NCI-H1092 treated with DMSO at 0.1 percent for 48 hours (cell line): ENCODE measurements at places on chromosomes 13 and 19.

DNA sequence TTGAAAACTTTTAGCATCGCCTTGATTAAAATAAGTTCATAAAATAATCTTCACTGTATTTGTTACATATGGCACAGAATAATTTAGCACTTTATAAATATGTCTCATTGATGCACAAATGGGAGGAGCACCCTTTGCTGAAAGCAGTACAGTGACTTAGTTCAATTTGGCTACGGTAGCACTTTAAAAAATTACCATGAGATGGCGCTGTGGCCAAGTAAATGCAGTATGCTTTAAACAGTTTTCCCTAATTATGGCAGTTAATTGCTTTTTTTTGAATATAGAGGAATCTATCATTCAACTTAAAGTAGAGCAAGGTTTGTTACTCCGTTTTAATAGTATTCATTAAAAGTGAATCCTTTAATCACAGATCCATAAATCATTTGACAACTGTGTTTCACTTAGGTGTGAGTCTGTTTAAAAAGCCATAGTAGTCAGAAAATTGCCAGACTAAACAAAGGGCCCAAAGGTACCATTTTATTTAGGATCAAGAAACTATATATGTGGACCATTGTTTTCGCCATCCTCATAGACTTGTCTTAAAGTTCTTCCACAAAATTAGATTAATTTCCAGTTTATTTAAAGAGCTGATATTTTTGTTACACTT lies 34.7 kb upstream of the ESD start:
- DNase-seq: peak; percentile 13

- DNase-seq: no peak
Measured at GRCh38 chr19:39296055-39296645, at the start of gene IFNL1. Gene IFNL1, plus strand, starts transcription at chr19:39296407. Its CDS starts 15 bp downstream, at chr19:39296422.

DNA sequence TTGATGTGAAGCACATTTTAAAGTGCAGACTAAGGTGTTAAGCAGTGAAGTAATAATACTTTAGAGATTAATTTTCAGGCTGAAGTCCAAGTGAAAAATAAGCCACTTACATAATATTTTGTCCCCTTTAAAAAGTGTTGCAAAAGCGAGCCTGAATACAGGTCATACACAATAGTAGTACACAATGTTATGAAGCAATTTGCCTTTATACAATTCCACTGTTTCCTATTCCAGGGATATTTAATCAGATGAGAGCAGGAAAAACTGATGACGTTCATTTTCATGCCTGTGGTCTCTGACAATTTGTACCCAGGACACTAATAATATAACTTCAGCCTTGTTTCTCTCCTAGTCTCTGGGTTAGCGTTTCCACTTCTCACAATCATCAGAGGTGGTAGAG lies 916.7 kb downstream of the PCDH9 start:
- no peak for DNase-seq

GRCh38 chr13:105084931-105085330 lies 1450.5 kb downstream of the EFNB2 start:
- DNase-seq: no peak

DNA sequence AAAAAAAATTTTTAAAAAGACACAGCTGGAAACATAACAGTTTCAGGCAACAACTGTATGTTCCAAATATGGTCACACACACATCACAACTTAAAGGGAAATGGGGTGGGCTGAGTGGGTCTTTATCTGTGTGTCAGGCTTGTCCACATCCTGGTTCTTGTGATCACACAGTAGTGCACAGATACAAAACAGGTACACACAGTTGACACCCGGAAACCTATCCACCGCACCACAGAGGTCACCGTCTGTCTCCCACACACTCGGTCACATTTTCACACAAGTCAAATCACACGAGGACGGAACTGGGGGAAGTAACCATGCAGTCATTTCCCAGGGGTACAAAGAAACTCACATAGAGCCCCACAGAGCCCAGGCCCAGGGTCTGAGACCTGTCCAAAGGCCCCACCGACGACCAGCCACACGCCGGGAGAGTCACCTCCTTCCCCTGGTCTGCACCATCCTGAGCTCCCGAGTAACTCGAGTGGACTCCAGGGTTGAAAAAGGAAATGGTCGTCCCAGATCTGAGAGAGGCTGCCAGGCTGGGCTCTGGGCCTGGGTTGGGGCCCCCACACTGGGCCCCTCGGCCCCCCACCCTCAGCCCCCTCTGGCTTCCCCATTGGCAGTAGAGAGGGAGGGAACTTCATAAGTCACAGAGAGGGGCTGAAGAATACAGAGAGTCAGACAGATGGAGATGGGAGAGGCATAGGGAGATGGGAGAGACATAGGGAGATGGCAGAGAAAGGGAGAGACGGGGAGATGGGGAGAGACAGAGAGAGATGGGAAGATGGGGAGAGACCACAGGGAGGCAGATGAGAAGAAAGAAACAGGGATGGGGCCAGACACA lies 1.3 kb upstream of the PPAN start:
- DNase-seq: no peak

DNA sequence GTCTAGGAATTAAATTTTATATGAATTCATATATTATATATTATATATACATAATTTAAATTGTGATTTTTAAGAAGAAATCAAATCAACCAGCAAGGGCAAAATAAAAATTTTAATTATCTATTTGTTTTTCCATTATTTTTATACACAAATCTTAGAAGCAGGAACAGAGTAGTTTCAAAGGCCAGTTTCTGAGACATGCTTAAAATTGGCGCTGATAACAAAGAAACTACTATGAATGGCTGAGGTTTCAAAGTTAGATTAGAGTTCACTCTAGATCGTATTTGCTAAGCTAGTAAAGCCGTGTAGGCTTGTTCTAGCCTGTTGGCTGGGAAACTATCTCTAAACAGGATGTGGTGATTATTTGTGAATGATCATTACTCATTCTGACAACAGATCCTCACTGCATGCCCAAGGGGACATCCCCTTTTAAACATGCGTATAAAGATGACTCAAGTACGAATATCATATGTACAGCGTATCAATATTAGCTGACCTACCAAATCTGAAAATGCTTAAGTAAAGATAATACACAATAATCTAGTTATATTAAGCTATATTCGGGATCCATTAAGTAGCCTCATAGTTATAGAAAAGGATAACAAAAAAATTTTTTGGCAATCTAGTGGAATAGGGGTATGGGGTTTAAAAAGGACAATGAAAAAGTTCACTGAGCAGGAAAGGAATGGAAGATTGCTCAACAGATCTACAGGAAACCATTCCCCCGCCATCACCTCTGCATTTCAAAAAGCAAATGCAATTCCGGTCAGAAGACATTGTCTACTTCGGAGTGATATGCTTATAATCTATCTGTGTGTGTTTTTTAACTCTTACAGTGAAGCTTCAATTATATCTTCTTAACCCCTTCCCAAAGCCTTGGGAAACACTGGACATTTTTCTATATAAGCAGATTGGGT lies 150.1 kb downstream of the SHISA2 start:
- no peak for DNase-seq

GRCh38 chr13:29572575-29572974 lies 22.9 kb downstream of the SLC7A1 start:
- no peak for DNase-seq

DNA sequence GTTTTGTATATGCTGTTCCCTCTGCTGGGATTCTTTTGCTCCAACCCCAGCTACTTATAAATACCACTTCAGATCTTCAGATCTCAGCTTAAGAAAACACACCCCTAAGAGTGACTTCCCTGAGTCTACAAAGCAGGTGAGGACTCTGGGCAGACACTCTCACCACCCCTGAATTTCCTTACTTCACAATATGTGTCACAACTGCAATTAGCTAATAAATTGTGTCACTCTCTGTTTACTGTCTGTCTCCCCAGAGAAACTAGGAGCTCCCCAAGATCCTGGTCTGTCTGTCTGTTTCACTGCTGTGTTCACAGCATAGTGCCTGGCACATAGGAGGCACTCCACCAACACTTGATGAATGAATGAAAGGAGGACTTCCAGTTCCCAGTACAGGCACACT lies 14.4 kb downstream of the CEBPA start:
- no peak for DNase-seq

GRCh38 chr19:42461700-42462324 lies 19.1 kb upstream of the CXCL17 start:
- no peak for DNase-seq

DNA sequence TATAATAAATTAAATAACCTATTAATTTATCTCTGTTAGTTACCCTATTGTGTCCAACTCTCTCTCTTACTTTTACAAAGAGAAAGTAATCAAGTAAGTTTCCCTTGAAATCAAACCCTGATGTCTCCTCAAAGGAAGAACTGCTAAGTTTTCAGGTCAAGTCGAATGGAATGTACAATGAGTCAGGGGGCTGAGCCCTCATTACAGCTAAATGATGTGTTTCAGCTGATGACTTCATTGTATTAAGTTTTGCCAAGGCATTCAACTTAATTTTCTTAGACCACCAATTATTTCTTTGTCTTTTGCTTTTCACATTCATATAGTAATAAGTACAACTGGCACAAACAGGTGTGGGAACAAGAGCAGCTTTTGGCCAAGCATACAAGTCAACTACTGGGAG lies 54.7 kb upstream of the DCT start:
- no peak for DNase-seq

DNA sequence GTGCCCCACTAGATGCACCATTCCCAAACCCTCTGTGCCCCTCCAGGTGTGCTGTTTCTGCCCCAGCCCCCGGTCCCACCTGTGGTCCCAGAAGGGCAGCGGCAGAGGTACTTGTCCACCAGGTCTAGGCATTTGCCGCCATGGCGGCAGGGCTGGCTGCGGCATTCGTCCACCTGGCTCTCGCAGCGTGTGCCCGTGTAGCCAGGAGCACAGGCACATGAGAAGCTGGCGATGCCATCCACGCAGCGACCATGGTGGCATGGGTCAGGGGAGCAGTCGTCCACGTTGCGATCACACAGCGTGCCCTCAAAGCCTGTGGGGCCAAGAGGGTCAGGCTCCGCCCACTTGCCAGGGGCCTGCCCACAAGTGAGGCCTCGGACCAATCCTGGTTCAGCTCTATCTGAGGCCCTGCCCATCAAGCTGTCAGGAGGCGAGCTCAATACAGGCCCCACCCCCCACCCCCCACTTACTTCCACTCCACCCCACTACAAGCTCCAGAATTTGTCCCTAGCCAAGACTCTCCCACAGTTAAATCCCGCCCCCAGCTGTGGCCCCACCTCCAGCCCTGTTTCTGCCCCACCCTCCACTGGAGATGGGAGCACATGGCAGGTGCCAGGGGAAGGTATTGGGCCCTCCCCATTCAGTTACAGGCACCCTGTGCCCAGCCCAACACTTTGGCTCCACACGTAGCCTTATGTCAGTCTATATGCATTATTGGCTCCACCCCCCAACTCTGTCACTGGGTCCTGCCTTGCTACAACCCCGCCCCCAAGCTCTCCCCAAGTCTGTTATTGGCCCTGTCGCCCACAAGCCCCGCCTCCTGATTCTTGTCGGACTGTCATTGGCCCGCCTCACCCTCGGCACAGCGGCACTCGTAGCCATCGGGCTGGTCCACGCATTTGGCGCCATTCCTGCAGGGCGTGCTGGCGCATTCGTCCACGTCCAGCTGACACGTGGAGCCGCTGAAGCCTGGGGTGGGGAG lies 13.5 kb downstream of the NOTCH3 start:
- DNase-seq: no peak

GRCh38 chr19:16033721-16034120 lies 42.6 kb upstream of the TPM4 start:
- no peak for DNase-seq

DNA sequence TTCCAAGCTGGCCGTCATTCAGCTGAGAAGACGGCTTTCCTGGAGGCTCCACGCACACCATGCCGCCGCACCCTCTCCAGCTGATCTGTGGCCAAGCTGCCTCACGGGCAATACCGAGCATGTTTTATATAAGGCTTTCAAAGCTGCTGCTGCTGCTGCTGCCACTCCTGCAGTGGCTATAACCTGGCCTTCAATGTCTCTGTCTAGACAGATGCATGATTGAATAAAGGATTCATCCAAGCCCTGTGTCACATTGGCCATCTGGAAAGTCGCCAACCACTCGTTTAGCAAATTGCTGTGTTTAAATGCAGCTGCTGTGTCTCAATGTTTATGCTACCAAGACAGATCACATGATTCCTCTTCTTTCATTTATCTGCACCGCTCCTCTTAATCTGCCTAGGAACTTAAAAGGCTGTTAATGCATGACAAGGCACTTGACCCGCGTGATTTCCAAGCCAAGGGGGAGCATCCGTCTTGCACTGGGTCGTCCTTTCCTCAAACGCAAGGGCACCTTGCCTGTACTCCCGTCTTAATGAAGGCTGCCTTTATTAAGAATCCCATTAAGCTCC lies 114.3 kb downstream of the TEX26 start:
- DNase-seq: peak; percentile 93

GRCh38 chr19:58479303-58479702 lies 3.2 kb downstream of the ZNF446 start:
- no peak for DNase-seq

GRCh38 chr19:12482509-12482886 lies 2.1 kb downstream of the ZNF709 start:
- DNase-seq: no peak

- no peak for DNase-seq
Measured at GRCh38 chr13:79779761-79780160, 298.8 kb downstream of the NDFIP2 start.

DNA sequence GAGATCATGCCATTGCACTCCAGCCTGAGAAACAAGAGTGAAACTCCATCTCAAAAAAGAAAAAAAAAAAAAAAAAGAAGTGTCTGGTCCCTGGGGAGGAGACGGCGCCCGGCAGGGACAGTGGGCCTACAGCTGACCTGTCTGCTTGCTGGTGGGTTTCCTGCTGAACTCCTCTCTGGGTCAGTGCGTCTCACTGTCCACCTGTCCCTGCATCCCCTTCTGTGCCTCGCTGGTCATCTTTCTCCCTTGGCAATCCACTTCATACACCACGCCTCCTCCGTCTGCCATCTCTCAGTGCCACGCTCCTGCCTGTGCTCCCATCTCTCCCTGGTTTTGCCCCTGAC lies 63.4 kb downstream of the ACSBG2 start:
- no peak for DNase-seq

- peak; percentile 35 for DNase-seq
Measured at GRCh38 chr13:98606296-98606695, 29.4 kb upstream of the STK24 start.

GRCh38 chr19:11152318-11153062 lies 3.1 kb downstream of the SPC24 start:
- DNase-seq: no peak
